ENCODE measurements at places on chromosomes 2 and 18. TPM values are rescaled to one million over a fixed set of nuclear protein-coding genes. Genes with fewer than 3 reads are reported as not detected.

- H3K27me3 ChIP-seq, result no peaks in the 10 kb centered on the region
- H3K4me1 ChIP-seq, result peaks cover 16% of the 10 kb centered on the region
- no peak overlapping the region for H3K27ac ChIP-seq
- DNase-seq, result no peak
Observed at GRCh38 chr2:134399096-134399495, 145.2 kb downstream of the MGAT5 start.

DNA sequence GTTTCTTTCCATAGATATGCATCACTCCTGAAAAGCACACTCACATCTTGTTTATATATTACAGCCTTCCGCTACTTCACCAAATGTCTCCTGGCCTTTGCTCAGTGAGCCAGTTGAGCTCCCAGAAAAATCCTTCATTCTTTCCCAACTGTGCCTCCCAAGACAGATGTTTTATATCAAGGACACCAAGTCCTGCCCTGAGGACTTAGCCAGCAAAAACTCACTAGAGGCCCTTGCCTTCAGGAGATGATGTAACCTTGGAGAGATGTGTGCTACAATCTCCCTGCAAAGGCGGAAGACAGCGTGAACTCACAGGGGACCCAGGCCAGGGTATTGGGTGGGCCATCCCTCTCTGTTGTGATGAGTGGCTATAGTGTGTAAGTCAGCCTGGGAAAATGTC lies 86.1 kb upstream of the CTAGE1 start:
- no peaks in the 10 kb centered on the region for H3K36me3 ChIP-seq
- DNase-seq, result peak; percentile 33

DNA sequence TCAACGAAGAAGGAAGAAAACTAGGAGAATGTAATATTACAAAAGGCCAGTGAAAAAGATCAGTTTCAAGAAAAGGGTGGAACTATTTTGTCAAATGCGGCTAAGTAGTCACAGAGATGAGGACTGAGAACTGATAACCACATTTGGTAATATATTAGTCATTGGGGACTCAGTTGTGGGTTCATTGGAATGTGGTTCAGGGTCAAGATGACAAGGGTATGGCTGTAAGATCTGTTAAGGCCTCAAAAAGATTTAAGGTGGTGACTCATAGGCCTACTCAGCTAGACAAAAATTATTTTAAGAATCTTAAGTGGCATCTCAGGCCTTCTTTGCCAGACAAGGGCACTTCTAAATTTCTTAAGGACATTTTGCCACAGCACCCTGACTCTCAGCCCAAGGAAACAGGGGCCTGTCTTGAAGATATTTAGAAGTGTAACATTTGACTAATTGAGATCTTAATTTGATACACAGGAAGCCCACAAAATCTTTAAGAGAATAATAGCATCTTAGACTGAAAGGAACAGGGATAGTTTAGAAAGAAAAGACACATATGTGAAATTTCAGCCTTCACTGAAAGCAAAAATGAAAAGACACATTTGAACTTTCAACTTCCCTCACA lies 81.3 kb downstream of the STRADB start:
- no peaks in the 10 kb centered on the region for H3K4me1 ChIP-seq
- no peak overlapping the region for H3K27ac ChIP-seq
- no peak for DNase-seq

DNA sequence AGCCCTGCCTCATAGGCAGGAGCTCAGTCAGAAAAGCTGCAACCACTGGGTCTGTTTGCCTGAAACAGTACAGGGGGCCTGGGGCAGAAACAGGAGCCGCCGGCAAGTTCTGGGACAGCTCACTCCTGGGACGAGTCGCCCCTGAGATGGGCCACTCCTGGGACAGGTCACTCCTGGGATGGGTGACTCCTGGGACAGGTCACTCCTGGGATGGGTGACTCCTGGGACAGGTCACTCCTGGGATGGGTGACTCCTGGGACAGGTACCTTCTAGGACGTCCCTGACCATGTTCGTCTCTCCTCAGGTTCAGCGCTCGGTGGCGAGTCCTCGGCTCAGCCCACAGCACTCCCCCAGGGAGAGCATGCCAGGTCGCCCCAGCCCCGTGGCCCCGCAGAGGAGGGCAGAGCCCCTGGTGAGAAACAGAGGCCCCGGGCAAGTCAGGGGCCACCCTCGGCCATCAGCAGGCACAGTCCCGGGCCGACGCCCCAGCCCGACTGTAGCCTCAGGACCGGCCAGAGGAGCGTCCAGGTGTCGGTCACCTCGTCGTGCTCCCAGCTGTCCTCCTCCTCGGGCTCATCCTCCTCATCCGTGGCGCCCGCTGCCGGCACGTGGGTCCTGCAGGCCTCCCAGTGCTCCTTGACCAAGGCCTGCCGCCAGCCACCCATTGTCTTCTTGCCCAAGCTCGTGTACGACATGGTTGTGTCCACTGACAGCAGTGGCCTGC lies 51.8 kb downstream of the NTSR2 start:
- no peak overlapping the region for H3K4me3 ChIP-seq
- no peaks in the 10 kb centered on the region for H3K4me1 ChIP-seq
- H3K27me3 ChIP-seq, result no peaks in the 10 kb centered on the region
- peaks cover 29% of the 10 kb centered on the region for H3K36me3 ChIP-seq

GRCh38 chr2:143890798-143891197 lies 629.1 kb downstream of the ZEB2 start:
- H3K36me3 ChIP-seq, result no peaks in the 10 kb centered on the region
- no peak overlapping the region for H3K27ac ChIP-seq
- no peaks in the 10 kb centered on the region for H3K27me3 ChIP-seq
- no peaks in the 10 kb centered on the region for H3K4me1 ChIP-seq
- H3K4me3 ChIP-seq, result no peak overlapping the region
- no peak for DNase-seq

TBC1D8 gene
- 21.5 TPM for total RNA-seq

- no peak overlapping the region for H3K4me3 ChIP-seq
- no peaks in the 10 kb centered on the region for H3K36me3 ChIP-seq
- no peaks in the 10 kb centered on the region for H3K27me3 ChIP-seq
- H3K27ac ChIP-seq, result no peak overlapping the region
Observed at GRCh38 chr18:66575263-66575662, 28.6 kb downstream of the CDH19 start.

- DNase-seq, result no peak
- H3K27me3 ChIP-seq, result no peaks in the 10 kb centered on the region
- H3K27ac ChIP-seq, result no peak overlapping the region
- H3K4me1 ChIP-seq, result peaks cover 2% of the 10 kb centered on the region
Observed at GRCh38 chr2:111025288-111025687, 95.4 kb upstream of the BCL2L11 start.

- no peak overlapping the region for H3K27ac ChIP-seq
- H3K4me1 ChIP-seq, result no peaks in the 10 kb centered on the region
- H3K4me3 ChIP-seq, result no peak overlapping the region
- no peaks in the 10 kb centered on the region for H3K27me3 ChIP-seq
- H3K36me3 ChIP-seq, result no peaks in the 10 kb centered on the region
Observed at GRCh38 chr2:125567100-125567499, 1088.9 kb upstream of the GYPC start.

Measured in muscle of leg (tissue), 16 donors.